ENCODE measurements at places on chromosomes 6 and 20.

GRCh38 chr6:160005861-160006540 is 37.1 kb downstream of the IGF2R start:
- DNase-seq: peak; percentile 9

- no peak for DNase-seq
Measured at GRCh38 chr6:33301877-33302276, 3.1 kb upstream of the RGL2 start.

DNA sequence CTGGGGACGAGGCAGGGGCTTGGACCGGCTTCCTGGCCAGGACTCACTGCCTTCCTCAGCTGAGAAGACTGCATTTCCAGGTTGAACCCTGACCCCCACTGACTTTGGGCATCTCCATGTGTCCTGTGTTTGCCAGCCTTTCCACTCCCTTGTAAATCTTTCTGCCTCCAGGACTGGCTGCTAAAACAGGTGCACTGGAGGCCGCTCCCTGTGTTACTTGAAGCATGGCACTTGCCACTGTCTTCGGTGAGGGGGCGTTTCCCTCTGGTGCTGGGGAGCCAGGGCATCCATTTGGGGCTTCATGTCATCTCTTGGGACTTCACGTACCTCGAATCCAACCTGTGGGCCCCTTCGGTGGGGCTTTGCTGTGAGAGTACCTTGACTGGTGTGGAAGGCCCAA is 6.7 kb upstream of the RBM38 start:
- no peak for DNase-seq

DNA sequence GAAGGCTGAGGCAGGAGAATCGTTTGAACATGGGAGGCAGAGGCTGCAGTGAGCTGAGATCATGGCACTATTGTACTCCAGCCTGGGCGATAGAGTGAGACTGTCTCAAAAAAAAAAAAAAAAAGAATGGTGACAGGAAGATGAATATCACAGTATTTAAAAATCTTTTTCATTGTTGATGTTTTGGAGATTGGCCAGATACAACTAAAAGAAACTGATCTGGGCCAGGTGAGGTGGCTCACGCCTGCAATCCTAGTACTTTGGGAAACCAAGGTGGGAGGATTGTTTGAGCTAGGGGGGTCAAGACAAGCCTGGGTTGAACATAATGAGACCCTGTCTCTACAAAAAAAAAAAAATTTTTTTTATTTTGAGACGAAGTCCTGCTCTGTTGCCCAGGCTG is 52.1 kb downstream of the TRAF3IP2 start:
- DNase-seq: no peak

DNA sequence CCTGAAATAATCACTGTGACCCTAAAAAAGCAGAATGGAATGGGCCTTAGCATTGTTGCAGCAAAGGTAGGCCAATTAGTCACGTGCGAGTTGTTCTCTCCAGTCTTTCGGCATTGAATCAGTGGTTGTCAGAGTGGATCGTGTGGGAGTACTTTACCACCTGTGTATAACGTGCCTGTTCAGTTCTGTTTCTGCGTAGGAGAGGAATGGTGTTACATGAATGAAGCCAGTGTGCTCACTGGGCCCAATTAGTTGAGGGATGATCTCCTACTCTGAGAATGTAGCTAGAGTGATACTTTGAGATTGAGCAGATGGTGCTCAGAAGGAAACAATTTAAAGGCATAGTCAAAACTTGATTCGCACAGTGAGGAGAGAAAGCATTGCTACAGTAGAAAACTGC is 72.4 kb upstream of the KIF25 start:
- no peak for DNase-seq

DNA sequence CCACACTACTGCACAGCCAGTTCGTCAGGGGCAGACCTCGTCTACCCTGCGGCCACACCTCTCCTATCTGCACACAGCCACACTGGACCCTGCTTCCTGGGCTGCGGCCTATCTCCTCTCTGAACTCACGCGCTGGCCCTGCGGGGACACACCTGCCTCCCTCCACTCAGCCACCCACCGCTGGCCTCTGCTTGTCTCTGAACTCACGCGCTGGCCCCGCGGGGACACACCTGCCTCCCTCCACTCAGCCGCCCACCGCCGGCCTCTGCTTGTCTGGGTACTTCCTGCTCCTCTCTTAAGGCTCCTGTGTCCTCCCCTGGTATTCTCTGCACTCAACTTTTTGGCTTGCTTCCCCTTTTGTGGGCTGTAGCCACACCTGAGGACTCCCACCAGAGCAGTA is 52.3 kb downstream of the HUS1B start:
- peak; percentile 62 for DNase-seq

- DNase-seq: no peak
Measured at GRCh38 chr6:167152862-167153261, 4.9 kb downstream of the GPR31 start.

GRCh38 chr20:40568200-40568599 is 120.8 kb downstream of the MAFB start:
- no peak for DNase-seq

DNA sequence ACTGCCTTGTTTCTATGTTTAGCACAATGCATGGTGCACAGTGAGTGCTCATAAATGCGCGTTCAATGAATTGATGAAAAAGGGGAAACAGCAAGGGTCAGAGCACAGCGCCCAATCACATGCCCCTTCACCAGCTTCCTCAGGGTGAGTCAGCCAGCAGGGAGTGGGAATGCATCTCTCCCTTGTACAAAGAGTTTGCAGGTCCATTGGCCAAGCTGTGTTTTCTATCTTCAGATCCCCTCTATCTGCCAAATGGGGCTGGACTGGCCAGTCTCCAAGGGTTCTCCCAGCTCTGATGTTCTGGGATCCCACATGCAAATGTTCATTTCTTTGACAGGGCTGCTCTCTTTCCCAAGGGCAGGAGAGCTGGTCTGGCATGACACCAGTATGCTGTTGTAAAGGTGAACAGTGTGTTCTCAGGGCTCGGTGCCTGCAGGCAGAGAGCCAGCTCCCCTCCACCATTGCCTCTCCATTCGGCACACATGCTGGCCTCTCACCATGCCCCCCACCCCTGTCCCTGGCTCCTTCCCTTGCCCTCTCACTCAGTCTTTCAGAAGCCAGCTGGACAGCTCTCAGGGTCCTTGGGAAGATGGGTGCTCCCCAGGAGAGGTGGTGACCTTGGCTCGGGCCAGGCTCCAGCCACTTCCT is 25.0 kb downstream of the ANGPT4 start:
- no peak for DNase-seq

DNA sequence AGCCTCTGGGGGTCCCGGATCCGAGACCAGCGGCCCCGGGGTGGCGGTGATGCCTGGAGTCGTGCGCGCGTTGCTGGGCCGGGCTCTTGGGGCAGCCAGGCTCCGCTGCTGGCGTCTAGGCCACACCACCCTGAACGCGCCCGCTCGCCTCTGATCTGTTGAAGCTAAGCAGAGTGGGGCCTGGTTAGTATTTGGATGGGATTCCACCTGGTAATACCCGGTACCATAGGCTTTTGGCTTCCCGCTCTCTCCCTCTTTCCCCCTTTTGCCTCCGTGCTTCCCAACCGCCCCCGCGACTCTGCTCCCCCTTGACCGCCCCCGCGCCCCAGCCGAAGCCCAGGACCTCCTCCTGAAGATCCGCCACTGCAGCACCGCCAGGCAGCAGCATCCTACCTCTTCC is 1383.5 kb upstream of the DEFB115 start:
- DNase-seq: peak; percentile 69

DNA sequence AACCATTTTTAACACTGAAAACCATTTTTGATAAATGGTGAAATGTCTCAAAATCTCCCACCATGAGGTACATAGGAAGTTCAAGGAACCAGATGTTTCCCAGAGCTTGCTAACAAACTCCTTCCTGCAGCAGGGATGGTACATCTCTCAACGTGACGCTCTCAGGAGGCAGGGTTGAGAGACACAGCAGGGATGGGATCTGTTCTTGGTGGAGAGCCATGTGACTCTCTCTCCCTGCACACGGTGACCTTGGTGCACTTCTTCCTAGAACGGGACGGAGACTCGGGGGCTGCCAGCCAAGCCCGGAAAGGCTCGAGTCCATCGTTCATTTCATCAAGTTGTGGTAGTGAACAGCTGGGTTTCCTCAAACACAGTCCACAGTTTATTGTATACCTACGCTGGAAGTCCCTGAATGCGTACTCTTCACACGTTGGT is 94.2 kb downstream of the FAM50B start:
- peak; percentile 48 for DNase-seq

- no peak for DNase-seq
Measured at GRCh38 chr6:144277174-144277573, 8.0 kb upstream of the UTRN start.

DNA sequence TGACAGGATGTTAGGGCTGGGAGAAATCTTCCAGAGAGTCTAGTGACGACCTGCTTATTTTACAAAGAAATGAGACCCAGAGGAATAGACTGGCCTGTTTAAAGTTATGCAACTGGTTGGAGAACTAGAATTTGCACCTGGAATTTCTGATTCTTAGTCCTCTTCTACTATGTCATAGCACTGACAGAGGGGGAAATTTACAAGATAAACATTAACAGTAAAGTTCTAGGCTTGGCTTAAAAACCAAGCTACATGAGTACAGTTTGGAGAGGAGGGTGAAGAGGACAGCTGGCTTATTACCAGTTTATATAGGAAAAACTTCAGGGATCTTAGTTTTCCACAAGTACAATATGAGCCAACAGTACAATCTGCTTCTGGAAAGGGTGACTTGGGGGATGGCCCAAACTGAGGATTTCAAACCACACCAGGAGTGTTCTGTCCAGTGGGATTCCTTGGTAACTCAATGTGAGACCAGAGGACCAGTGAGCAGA is 269.6 kb downstream of the CD109 start:
- no peak for DNase-seq

GRCh38 chr6:114588726-114589125 is 245.9 kb upstream of the HS3ST5 start:
- DNase-seq: no peak

GRCh38 chr6:151701911-151702562 is 105.4 kb upstream of the ESR1 start:
- no peak for DNase-seq

GRCh38 chr6:2514965-2515543 is 235.7 kb downstream of the MYLK4 start:
- DNase-seq: no peak

- no peak for DNase-seq
Measured at GRCh38 chr6:136085370-136086115, 164.6 kb downstream of the MTFR2 start.

DNA sequence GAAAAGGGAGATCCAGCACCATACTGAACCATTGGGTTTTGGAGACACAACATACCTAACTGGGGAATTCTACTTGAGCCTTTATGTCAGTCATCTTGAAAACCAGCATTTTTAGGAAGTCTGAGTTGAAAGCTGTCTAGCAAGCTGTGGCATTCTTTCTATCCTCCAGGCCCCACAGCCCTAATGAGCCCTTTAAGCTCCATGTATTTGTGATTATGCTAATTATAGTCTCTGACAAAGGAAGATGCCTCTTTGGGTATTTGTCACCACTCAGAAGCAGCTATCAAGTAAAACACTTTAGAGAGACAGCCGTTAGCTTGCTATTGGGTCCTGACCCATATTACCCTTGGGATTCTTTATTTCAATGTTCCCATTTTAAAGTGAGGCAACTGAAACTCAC is 159.5 kb upstream of the MANEA start:
- no peak for DNase-seq

- DNase-seq: no peak
Measured at GRCh38 chr6:165808021-165808420, 145.0 kb upstream of the PDE10A start.

DNA sequence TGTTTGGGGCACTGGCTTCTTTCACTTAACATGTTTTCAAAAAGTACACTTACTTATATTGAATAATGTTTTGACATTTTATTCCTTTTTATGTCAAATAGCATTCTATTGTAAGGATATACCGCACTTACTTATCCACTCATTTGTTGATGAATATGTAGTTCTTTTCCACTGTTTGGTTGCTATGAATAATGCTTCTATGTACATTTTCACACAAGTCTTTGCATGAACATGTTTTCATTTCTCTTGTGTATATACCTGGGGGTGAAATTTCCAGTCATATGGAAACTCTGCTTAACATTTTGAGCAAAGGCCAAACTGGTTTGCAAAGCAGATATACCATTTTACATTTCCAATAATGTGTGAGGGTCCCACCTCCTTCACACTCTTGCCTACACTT is 202.3 kb upstream of the GGTLC1 start:
- no peak for DNase-seq

DNA sequence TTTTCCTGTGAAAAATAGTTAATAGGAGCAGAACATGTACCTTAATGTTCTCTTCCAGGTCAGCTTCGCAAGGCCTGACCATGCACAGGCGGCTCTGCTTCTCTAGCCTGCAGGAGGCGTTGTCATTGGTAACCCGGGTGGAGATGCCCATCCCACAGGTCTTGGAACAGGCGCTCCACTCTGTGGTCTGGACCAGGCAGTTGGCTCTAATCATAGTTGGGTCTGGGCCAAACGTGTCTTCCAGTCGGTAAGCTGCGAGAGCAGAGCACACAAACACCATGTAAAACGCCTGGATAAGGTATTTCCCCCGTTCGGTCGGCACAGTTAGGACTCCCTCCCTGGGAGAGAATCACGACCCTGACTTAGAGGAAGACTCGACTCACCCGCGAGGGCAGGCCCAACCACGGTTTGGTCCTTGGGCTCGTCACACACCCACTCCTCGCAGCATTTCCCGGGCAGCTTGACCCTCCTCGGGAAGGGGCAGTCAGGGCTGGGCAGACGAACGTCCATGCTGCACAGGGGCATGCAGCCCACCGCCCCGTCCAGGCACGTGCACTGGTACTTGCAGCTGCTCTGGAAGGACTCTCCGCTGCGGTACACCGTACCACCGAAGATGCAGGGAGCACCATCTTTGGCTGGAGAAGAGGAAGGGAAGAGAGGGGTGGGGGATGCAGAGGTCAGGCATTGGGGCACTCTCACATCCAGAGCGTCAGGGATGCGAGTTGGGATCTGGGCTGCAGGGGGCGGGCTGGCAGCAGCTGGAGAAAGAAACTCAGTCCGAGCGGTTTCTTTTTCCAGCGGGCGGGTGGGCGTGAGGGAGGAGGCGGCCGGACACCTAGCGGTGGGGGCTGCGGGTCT is 1.0 kb downstream of the CCN2 start:
- peak; percentile 62 for DNase-seq

Data from hematopoietic multipotent progenitor cell treated with erythropoietin and hydrocortisone succinate and interleukin-3 and kit ligand, for 4 days (in vitro differentiated cells).